Breast epithelium (tissue), 4 donors: ENCODE measurements at places on chromosomes 4 and X. TPM values are rescaled to one million over a fixed set of nuclear protein-coding genes. Genes with fewer than 3 reads are reported as not detected.

GRIA2 gene
- total RNA-seq = 4.8 TPM

SPANXA2 gene
- not detected for total RNA-seq

GAGE2A gene
- total RNA-seq = not detected

DNA sequence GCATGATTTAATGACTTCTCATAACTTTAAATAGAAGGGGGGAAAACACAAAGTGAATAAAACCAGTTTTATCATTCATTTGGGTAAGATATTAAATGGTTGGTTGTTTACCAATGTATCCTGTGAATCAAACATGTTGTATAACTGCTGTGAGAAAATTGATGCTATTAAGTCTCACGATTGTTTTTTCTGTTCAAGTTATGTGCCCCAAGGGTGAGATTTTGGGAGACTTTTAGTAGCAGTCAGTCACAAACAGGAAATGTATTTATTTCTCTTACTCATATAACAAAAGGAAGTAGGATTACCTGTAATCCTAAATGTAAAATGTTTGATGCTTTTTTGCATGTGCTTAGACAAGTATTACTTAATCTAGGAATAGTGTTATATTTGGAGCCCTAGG is 39.2 kb downstream of the MTHFD2L start:
- H3K27me3 ChIP-seq = no peaks in the 10 kb centered on the region
- no peak overlapping the region for H3K4me3 ChIP-seq
- no peak overlapping the region for H3K27ac ChIP-seq
- no peak for DNase-seq

GRCh38 chr4:185134307-185134869 is 8.7 kb upstream of the SLC25A4 start:
- H3K4me3 ChIP-seq = no peak overlapping the region
- no peaks in the 10 kb centered on the region for H3K4me1 ChIP-seq
- no peak for DNase-seq
- no peaks in the 10 kb centered on the region for H3K36me3 ChIP-seq
- H3K27me3 ChIP-seq = no peaks in the 10 kb centered on the region

GRCh38 chrX:136395271-136395670 is 92.5 kb upstream of the BRS3 start:
- H3K27ac ChIP-seq = no peak overlapping the region
- no peaks in the 10 kb centered on the region for H3K4me1 ChIP-seq
- no peaks in the 10 kb centered on the region for H3K36me3 ChIP-seq
- H3K4me3 ChIP-seq = no peak overlapping the region
- no peak for DNase-seq

CABS1 gene
- not detected for total RNA-seq

GRCh38 chrX:66731398-66731797 is 92.5 kb upstream of the EDA2R start:
- no peaks in the 10 kb centered on the region for H3K27me3 ChIP-seq
- no peak for DNase-seq
- H3K36me3 ChIP-seq = no peaks in the 10 kb centered on the region
- no peaks in the 10 kb centered on the region for H3K4me1 ChIP-seq
- no peak overlapping the region for H3K27ac ChIP-seq

DNA sequence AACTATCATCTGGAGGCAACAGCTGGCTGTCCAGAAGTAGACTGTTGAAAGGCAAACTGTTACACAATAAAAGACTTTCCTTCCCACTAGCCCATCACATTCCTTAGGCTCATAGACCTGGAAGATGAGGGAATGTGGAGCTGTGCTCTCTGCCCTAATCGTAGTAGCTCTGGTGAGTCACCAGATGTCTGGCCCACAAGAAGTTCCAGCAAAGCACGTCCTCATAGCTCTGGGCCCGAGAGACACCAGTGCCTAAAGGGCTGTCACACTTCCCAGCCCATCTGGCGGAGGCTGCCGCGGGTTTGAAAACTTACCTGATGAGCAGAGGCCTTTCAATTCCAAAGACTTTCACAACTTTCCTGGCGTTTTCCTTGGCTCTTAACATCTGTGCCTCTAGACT is 81.7 kb upstream of the STOX2 start:
- H3K27ac ChIP-seq = no peak overlapping the region
- H3K4me3 ChIP-seq = no peak overlapping the region
- no peaks in the 10 kb centered on the region for H3K27me3 ChIP-seq
- no peaks in the 10 kb centered on the region for H3K36me3 ChIP-seq
- no peak for DNase-seq

DNA sequence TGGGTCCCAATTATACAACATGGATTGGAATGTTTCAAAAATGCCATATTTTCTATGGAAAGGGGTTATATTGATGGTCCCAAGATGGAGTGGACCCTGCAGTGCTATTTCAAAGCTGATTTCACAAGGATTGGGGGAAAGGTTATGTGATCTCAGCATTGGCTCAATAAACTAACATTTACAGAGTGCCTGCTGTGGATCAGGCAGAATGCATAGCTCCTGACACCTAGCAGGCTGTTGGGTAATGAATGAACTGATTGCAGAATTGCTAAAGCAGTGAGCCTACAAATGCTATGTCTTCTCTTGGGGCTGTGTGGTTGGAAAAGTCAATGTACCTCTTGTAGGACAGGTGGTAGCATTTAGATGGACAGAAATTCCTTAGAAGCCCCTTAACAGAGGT is 16.9 kb downstream of the CWH43 start:
- H3K27me3 ChIP-seq = no peaks in the 10 kb centered on the region
- no peak overlapping the region for H3K27ac ChIP-seq
- H3K4me3 ChIP-seq = no peak overlapping the region
- H3K36me3 ChIP-seq = no peaks in the 10 kb centered on the region

- no peak for DNase-seq
- no peak overlapping the region for H3K27ac ChIP-seq
- no peaks in the 10 kb centered on the region for H3K36me3 ChIP-seq
- peaks cover 57% of the 10 kb centered on the region for H3K27me3 ChIP-seq
- no peak overlapping the region for H3K4me3 ChIP-seq
- no peaks in the 10 kb centered on the region for H3K4me1 ChIP-seq
Observed at GRCh38 chrX:108131471-108131870, 39.9 kb downstream of the ATG4A start.

GRCh38 chrX:21799767-21800166 is 39.6 kb upstream of the MBTPS2 start:
- no peaks in the 10 kb centered on the region for H3K36me3 ChIP-seq
- no peak overlapping the region for H3K27ac ChIP-seq
- H3K27me3 ChIP-seq = no peaks in the 10 kb centered on the region

- DNase-seq = no peak
- no peaks in the 10 kb centered on the region for H3K4me1 ChIP-seq
- H3K4me3 ChIP-seq = no peak overlapping the region
- H3K27me3 ChIP-seq = peaks cover 15% of the 10 kb centered on the region
- H3K27ac ChIP-seq = no peak overlapping the region
- no peaks in the 10 kb centered on the region for H3K36me3 ChIP-seq
Observed at GRCh38 chrX:40273356-40274050, 175.7 kb upstream of the BCOR start.

APLN gene
- total RNA-seq = 4.5 TPM

DNA sequence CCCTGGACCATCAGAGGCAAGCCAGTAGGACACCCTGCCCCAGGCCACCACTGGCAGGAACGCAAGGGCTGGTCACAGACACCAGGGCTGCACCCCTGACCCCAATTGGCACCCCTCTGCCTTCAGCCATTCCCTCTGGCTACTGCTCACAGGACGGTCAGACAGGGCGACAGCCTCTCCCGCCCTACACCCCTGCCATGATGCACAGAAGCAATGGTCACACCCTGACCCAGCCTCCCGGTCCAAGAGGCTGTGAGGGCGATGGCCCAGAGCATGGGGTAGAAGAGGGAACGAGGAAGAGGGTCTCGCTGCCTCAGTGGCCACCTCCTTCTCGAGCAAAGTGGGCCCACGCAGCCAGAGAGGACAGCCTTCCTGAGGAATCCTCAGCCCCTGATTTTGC is 143.5 kb downstream of the SOWAHB start:
- H3K4me3 ChIP-seq = no peak overlapping the region
- no peak for DNase-seq
- H3K27me3 ChIP-seq = no peaks in the 10 kb centered on the region
- H3K4me1 ChIP-seq = peaks cover 10% of the 10 kb centered on the region
- peaks cover 12% of the 10 kb centered on the region for H3K36me3 ChIP-seq

BMPR1B gene
- 2.0 TPM for total RNA-seq

GRIA3 gene
- total RNA-seq = 1.9 TPM

DNA sequence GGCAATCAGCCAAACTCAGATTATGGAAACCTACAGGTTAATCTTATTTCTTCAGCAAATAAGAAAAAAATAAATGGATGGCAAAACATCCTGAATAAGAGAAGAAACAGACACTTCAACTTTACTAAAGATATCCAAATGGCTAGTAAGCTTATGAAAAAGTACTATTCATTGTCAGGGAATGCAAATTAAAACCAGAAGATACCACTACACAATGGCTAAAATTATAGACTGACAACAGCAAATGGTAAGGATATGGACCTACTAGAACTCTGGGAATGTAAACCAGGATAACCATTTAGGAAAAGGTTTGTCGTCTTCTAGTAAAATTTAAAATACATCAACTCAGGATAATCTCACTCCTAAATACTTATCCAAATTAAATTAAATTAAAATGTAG is 24.3 kb downstream of the GRSF1 start:
- no peak for DNase-seq
- no peaks in the 10 kb centered on the region for H3K27me3 ChIP-seq
- no peak overlapping the region for H3K27ac ChIP-seq
- H3K4me3 ChIP-seq = no peak overlapping the region

- no peaks in the 10 kb centered on the region for H3K36me3 ChIP-seq
- H3K27ac ChIP-seq = no peak overlapping the region
- H3K27me3 ChIP-seq = no peaks in the 10 kb centered on the region
- DNase-seq = no peak
- no peaks in the 10 kb centered on the region for H3K4me1 ChIP-seq
- no peak overlapping the region for H3K4me3 ChIP-seq
Observed at GRCh38 chr4:14984448-14984847, 17.8 kb upstream of the CPEB2 start.

GRCh38 chrX:10574663-10575062 is 45.7 kb downstream of the MID1 start:
- H3K4me1 ChIP-seq = no peaks in the 10 kb centered on the region
- DNase-seq = no peak
